Stimulated activated CD4-positive, alpha-beta T cell treated with anti-CD3 and anti-CD28 coated beads, TNF-alpha, amount 100 ng/mL, for 1 hour (primary cell): ENCODE measurements at places on chromosomes 5 and 9.

- no peak for DNase-seq
Measured at GRCh38 chr5:14721990-14722656, 57.6 kb downstream of the OTULIN start.

- no peak for DNase-seq
Measured at GRCh38 chr5:171597946-171598640, 178.6 kb downstream of the FGF18 start.

- DNase-seq: no peak
Measured at GRCh38 chr5:56169281-56169680, 63.8 kb downstream of the ANKRD55 start.

- no peak for DNase-seq
Measured at GRCh38 chr5:99176186-99176585, 247.4 kb upstream of the CHD1 start.

- DNase-seq: peak; percentile 49
Measured at GRCh38 chr9:137445275-137445807, 4.2 kb upstream of the ENTPD8 start.

- no peak for DNase-seq
Measured at GRCh38 chr5:157372472-157372822, 87.6 kb upstream of the NIPAL4 start.

- no peak for DNase-seq
Measured at GRCh38 chr5:59037941-59038797, 455.3 kb downstream of the RAB3C start.
